Activated naive CD8-positive, alpha-beta T cell treated with anti-CD3 and anti-CD28 coated beads, Interleukin-2, amount 10 ng/mL, durations not matched to agents 7 days and 5 days (primary cell): ENCODE measurements at places on chromosomes 2 and 18. TPM values are rescaled to one million over a fixed set of nuclear protein-coding genes. Genes with fewer than 3 reads are reported as not detected.

SFXN5 gene
- total RNA-seq: 11.9 TPM

FLACC1 gene
- total RNA-seq: 2.9 TPM

GAL3ST2 gene
- total RNA-seq: 0.22 TPM

- no peak for DNase-seq
These were observed 393.8 kb upstream of the LYPD1 start for GRCh38 chr2:133063775-133064174.

GRCh38 chr2:207528980-207529329, 807 bp upstream of the CREB1 start:
- no peak for DNase-seq

GRCh38 chr2:209091056-209091455, 332.8 kb upstream of the MAP2 start:
- no peak for DNase-seq

DNA sequence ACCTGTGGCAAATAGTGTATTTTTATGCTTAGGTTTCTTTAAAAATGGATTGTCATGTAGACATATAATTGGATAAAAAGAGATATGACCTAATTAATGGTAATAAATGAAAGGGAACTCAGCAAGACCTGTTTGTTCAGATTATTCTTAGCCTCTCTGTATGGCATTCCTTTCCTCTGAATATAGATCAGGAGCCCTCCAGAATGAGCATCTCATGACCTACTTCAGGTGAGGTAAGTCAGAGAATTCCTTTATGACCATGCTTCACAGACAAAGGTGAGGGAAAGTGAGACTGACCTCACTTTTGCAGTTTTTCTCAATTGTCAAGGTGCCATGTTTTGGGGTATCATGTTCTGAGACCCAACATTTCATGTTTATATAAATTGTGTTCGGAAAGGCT, 1744.3 kb upstream of the PIK3C3 start:
- DNase-seq: no peak
